ENCODE measurements at places on chromosomes 2 and 18.

DNA sequence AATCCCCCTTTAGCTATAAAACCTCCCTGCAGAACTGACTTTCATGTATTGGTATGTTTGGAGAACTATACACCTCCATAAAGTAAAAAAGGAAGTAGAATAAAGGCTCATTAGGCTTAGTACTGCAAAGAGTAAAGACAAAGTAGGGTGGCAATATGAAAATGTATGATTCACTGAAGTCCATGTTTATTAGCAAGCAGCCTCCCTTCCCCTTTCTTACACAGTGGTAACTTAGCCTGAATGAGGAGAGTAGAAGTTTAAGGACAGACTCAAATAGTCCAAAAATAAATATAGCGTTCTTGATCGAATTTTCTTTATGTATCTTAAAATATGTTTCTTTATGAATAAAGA lies 1.5 kb downstream of the ZNF804A start:
- DNase-seq, result no peak

GRCh38 chr2:215332872-215333595 lies 21.2 kb downstream of the ATIC start:
- DNase-seq, result no peak

- DNase-seq, result no peak
Measured at GRCh38 chr18:6886797-6887330, 157.3 kb downstream of the ARHGAP28 start.

GRCh38 chr2:218963601-218964000 lies 4.1 kb downstream of the CDK5R2 start:
- DNase-seq, result no peak

DNA sequence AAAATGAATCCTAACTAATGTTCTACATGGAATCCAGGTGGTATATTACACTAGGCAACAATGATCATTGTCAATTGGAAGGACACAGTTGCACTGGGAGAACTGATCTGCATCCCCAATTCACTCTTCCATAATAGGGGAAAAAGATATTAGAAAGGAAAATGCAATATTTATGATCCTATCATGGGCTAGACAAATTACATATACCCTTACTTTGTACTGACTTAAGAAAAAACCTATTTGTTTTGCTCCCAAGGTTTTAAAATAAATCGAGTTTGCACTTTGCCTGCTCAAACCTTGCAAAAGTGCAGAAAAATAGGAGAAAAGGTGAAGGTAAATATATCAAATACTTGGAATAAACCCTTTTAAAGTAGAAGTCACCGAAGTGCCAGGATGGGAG lies 11.0 kb upstream of the PAX3 start:
- no peak for DNase-seq

- DNase-seq, result peak; percentile 33
Measured at GRCh38 chr2:227238238-227239237, 74.1 kb downstream of the COL4A3 start.

DNA sequence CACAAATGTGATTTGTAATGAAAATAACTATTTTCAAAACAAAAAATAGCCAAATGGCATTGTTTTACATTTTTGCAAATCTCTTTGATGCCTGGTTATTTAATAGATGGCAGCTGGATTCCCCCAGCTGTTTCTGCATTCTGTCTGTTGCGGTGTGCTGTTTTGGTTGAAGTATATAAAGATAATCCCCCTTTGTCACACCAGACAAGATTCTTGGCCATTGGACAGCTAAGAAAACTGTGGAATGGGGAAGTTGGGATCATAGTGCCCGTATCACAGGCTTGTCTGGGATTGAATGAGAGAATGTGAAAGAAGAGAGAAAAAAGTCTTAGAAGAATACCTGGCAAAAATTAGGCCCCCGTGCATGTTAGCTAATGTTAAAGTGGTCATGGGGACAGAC lies 19.5 kb upstream of the LYPD6B start:
- no peak for DNase-seq

- DNase-seq, result no peak
Measured at GRCh38 chr2:161983866-161984265, 90.1 kb downstream of the DPP4 start.

DNA sequence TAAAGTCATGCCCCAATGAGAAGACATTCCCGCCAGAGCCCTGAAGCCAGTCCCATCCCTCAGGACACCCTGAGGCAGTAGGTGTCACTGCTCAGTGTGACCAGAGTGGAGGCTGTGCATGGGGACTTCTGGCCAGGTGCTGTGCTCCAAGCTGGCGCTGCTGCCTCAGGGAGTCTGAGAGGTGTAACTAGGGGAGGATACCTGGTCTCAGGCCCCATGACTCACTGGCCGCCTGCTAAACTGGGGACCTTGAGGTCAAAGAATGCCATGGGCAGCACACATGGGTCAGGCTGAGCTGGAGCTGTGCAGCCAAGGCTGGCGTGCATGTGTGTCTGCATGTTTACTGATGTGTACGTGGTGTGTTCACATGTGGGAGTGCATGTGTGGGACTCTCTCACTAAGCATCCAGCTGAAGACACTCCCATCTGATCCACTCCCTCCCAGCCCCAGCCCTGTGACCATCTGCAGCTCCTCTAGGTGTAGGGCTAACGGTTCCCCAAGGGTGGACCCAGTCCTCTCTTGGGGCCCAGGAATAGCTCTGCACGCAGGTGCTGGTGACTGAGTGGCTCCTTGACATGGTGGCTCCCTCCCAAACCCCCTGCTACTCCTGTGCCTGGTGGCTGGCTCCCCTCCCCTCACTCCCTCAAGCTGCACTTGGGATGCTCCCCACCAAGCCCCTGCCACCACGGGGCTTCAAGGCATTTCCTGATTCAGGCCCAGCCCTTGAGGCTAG lies 16.5 kb downstream of the HS6ST1 start:
- no peak for DNase-seq

- no peak for DNase-seq
Measured at GRCh38 chr2:220246386-220246785, 619.0 kb downstream of the SLC4A3 start.

GRCh38 chr18:79047556-79048244 lies 21.5 kb upstream of the ATP9B start:
- no peak for DNase-seq

DNA sequence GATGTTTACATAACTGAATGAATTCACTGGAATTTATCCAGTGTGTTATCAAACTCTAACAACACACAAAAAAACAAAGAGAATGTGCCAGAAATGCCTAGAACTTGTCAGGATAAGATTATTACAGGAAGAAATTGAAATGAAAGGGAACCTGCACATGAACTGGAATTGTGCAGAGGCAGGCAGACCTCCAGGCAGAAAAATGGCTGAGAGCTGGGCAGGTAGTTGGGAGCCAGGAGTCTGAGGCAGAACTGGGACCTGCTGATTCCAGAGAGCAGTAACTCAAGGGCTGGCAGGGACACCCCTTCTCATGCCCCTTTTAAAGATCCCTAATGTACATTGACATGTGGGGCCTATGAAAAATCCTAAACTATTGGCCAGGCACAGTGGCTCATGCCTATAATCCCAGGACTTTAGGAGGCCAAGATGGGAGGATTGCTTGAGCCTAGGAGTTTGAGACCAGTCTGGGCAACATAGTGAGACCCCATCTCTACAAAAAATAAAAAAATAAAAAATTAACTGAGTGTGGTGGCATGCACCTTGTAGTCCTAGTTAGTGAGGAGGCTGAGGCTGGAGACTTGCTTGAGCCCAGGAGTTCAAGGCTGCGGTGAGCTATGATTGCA lies 674 bp upstream of the SP110 start:
- DNase-seq, result no peak

Data from stimulated activated CD8-positive, alpha-beta memory T cell treated with anti-CD3 and anti-CD28 coated beads, Interleukin-7, amount 100 ng/mL, for 24 hours (primary cell).